CD14-positive monocyte (primary cell): ENCODE measurements at places on chromosomes 2 and 18. TPM values are rescaled to one million over a fixed set of nuclear protein-coding genes. Genes with fewer than 3 reads are reported as not detected.

DNA sequence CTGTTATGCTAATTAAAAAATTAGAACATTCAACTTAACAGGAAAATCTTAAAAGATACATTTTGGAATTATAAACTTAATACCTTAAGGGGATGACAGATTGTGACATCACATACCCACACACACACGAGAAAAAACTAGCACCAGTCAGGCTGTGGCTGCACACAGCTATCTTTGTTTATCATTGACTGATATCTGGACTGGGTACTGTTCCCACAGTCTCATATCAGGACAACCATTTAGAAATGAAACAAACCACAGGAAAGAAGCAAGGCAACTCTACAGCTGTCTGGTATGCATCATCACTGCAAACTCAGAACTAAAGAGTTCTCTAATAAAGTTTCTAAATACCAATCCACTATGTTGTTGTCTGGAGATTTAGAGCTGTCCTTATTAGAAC is 210.9 kb upstream of the SMAD7 start:
- no peak for DNase-seq

- DNase-seq: no peak
Observed at GRCh38 chr2:112572005-112572404, 12.4 kb upstream of the CHCHD5 start.

DNA sequence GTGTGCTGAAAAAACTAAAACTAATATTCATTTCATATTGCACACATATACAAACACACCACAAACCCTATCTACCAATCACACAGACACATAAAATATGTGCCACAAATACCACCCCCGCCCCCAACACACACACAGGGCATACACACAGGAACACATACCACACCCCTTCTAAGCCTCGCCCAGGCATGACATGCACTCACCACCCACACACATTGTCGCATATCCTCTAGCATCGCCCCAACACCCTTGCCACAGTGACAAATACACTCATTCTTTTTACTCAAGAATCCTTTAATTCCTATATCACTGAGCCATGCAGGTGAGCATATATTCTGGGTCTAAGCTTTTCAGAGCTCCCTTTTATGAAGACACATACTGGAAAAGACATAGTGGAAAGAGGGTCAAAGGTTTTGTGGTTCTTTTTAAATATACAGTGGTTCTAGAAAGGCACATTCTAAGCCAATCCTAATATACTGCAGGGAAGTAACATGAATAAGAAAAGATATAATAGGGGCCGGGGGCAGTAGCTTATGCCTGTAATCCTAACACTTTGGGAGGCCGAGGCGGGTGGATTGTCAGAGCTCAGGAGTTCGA is 24.5 kb upstream of the LCLAT1 start:
- no peak for DNase-seq

DNA sequence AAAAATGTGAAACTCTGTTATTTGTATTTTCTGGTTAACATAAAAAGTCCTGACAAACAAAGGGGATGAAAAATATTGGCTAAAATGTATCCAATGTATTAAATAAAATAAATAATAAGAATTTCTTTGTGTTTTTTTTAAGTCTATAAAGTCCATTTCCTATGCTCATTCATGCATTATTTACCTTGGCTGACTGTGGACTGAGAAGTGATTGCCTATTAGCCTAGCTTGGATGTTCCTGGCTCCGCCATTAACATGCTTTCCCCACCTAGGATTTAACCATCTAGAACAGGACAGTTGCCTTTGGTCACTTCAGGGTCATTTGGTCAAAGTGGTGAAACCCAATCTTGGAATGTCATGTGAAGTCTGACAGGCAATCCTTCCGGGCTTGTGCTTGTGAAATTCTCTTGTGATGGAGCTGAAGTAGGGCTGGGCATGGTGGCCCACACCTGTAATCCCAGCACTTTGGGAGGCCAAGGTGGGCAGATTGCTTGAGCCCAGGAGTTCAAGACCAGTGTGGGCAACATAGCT is 60.4 kb upstream of the TANC1 start:
- no peak for DNase-seq

DNA sequence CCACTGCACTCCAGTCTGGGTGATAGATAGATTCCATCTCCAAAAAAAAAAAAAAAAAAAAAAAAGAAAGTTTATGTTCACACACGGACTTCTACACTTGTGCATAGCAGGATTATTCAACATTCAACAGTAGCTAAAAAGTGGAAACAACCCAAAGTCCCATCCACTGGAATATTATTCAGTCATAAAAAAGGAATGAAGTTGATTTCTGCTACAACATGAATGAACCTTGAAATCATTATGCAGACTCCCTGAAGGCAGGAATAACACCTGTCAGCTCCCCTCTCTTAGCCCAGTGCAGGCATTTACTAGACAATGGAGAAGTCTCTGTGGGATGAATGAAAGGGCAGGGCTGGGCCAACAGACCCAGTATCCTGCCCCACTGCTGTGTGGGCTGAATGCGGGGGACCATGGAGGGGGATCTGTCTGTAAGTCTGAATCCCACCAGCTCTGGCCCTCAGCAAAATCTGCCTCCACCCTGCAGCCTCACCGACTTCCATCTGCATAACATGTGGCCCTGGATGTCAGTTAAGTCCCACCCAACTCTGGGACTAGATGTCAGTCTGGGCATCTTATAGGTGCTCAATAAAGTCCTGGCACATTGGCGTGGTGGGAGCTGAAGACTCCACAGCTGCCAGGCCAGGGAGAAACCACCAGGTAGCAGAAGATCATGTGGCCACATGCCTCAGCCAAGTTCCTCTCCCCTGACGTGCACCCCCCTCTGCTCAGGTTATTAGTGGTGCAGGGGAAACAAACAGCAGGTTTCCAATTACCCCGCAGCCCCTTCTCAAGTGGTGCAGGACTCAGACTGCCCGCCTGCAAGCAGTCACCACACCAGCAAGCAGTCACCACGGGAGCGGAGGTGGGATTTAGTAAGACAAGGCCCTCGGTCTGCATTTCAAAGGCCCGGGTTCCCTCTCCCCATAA is 8.9 kb downstream of the ZFP36L2 start:
- DNase-seq: no peak

DNA sequence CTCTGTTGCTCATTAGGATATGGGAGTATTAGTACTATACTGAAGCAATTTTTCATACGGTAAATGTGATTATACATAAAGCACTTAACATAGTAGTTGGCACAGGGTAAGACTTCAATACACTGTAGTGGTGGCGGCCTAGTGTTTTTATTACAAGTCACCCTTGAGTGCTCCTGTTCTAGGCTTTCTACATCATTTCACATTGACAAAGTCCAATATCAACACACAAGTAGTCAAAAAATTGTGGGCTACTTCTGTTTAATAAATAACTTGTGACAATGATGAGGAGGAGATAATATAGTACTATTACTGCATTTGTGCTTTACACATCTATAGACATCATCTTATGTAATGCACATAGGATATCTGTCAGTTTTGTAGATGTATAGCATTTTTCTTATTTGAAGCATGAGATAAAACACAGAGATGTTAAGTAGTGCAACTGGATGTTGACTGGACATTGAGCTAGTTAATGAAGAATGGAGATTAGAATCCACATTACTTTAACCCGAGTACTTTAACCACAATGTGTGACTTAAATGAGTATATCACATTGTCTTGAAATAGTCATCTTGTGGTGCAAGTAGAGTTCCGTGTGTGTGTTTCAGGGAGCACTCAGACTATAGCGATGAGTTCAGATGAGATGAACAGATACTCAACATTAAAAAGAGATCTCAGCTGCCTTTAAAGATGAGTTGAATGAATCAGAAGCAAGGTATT is 134.8 kb downstream of the ZNF385B start:
- DNase-seq: no peak

DNA sequence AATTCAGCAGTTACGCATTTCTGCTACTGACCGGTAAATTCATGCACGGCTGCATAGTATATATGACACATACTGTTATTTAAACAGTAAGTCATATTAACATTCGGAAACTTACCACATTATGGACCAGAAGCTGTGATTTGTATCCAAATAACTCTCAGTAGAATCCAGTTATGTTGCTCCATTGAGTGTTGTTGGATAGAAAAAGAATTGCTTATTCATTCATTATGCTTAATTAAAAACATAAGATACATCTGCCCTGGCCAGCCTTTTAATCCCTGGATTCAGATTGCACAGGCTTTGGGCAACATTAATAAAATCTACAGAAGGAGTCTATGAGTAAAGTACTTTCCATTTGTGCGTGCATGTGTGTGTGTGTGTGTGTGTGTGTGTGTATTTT is 111.3 kb downstream of the CPS1 start:
- no peak for DNase-seq

- no peak for DNase-seq
Observed at GRCh38 chr2:67651565-67651964, 254.4 kb downstream of the ETAA1 start.

GRCh38 chr2:203814661-203815540 is 52.7 kb upstream of the CTLA4 start:
- DNase-seq: peak; percentile 84

- peak; percentile 42 for DNase-seq
Observed at GRCh38 chr18:56756966-56757365, 105.8 kb downstream of the WDR7 start.

DNA sequence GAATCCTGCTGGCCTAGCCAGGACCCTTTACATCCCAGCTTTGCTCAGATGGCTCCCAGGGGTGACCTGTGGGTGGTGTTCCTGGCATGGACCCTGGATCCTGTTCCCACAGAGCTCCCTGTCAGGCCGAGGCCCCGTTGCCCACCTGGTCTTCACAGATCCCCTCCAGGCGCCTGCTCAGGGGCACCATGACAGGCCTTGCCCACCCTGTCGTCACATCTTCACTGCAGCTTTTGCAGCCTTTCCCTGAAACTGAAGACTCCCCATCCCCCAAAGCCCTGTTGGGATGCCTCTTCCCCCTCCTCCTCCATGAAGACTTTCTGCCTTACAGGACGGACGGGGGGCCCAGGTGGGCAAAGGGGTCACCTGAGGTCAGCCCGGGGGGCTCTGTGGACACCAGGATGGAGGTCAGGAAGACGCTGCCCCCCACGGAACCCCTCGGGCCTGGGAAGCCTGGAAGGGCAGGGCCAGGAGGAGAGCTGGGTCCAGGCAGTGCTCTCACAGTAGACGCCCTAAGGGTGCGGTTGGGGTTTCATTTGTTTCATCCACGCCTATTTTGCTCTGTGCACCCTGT is 13.0 kb upstream of the KIF1A start:
- DNase-seq: no peak

DNA sequence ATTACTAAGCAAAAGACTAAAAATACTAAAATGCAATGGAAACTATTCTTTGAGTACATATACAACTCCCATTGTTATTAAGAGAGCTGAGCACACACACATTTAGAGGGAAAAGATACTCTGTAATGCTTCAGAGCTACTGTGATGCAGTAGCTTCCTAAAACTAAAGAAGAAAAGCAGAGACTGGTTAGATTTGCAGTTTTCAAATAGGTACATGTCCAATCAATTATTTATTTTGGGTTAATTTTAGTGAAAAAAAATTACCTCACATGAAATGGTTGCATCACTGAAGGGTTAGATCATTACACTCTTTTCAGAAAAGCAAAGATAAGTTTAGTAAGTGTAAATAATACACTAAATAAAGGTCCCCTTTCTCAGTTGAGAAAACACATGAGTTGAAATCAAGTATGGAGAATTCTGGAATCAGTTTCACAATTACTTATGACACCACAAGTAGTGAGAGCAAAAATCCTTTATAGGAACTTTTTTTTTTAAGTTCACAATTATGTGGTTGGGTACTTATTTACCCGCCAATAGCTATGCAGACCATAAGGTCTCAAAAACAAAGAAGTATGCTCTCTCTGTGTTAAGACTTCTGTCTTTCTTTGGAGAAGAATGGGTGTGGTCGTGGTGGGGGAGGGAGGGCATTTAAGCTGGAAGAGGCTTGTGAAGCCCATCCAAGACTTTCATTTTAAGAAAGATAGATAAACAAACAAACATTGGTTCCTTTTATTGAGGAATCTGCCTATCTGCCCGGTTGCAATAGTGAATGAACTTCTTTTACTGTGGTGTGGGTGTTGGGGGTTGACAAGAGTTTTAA is 25.3 kb upstream of the SERTAD2 start:
- no peak for DNase-seq

DNA sequence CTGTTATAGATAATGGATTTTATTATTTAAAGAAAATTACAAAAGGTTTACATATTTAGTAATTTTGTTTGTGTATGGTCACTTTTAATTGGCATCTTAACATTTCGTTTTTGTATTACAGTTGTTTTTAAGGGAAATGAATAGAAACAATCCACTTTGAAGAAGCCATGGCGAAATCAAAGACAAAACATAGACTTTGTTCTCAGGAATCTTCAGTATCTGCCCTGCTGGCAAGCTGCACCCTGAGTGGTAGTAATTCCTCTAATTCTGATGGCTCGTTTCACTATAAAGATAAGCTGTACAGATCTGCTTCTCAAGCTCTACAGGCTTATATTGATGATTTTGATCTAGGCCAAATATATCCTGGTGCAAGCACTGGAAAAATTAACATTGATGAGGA is 2.7 kb downstream of the C18orf54 start:
- DNase-seq: no peak

- no peak for DNase-seq
Observed at GRCh38 chr2:224163566-224164307, 124.7 kb upstream of the SERPINE2 start.

- DNase-seq: no peak
Observed at GRCh38 chr2:26607698-26608097, 33.5 kb downstream of the CIB4 start.

DNA sequence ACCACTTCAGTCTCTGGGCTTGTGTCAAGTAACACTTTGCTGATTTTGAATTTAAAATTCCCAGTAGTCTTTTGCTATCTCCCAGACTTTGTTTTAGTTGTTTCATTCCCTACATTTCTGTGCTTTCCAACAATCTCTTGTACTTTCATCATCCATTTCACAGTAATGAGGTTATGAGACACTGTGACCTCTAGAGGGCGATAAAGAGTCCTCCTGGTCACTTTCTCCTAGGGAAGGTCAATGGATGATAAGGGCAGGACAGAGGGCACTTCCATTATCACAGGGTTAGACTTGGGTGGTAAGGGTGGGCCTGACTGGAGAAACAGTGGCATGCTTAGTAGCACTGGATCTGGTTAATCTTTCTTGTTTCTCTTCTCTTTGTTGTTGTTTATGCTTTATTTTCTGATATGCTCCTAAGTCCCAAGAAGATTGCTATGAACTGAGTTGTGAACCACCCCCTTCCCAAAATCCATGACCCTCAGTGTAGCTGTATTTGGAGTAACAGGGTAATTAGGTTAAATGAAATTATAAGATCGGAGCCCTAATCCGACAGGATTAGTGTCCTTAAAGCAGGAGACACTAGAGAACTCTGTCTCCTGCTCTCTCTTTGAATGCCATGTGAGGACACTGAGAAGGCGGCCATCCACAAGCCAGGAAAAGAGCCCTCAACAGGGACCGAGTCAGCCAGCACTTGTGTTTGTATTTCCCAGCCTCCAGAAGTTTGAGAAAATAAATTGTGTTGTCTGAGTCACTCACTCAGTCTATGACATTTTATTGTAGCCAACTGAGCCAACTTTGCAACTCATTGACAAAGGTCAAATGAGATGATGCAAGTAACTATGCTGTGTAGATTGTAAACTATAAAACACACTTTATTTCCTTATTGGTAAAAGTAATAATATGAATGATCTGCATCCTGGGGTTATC is 779.2 kb downstream of the CNTNAP5 start:
- no peak for DNase-seq

BAZ2B gene
- 12.9 TPM for polyA plus RNA-seq

ASXL3 gene
- not detected for polyA plus RNA-seq

LRP1B gene
- not detected for polyA plus RNA-seq

CCDC195 gene
- polyA plus RNA-seq: not detected

PTPRN gene
- polyA plus RNA-seq: 0.22 TPM in 1 of 2 replicates, not detected in the other

SERPINB10 gene
- polyA plus RNA-seq: 0.56 and 1.3 TPM in 2 replicates

LDLRAD4 gene
- 13.5 TPM for polyA plus RNA-seq

SCN1A gene
- polyA plus RNA-seq: not detected

CROCC2 gene
- polyA plus RNA-seq: not detected

FZD7 gene
- not detected for polyA plus RNA-seq

CIB4 gene
- not detected in 2 replicates for polyA plus RNA-seq

MPP4 gene
- polyA plus RNA-seq: not detected

HSPD1 gene
- 62.1 TPM for polyA plus RNA-seq
